ENCODE measurements at places on chromosomes 2 and 18.

GRCh38 chr2:239255218-239255617 is 145.6 kb downstream of the HDAC4 start:
- no peak for DNase-seq

GRCh38 chr2:42386682-42387081 is 25.7 kb upstream of the COX7A2L start:
- DNase-seq = no peak

DNA sequence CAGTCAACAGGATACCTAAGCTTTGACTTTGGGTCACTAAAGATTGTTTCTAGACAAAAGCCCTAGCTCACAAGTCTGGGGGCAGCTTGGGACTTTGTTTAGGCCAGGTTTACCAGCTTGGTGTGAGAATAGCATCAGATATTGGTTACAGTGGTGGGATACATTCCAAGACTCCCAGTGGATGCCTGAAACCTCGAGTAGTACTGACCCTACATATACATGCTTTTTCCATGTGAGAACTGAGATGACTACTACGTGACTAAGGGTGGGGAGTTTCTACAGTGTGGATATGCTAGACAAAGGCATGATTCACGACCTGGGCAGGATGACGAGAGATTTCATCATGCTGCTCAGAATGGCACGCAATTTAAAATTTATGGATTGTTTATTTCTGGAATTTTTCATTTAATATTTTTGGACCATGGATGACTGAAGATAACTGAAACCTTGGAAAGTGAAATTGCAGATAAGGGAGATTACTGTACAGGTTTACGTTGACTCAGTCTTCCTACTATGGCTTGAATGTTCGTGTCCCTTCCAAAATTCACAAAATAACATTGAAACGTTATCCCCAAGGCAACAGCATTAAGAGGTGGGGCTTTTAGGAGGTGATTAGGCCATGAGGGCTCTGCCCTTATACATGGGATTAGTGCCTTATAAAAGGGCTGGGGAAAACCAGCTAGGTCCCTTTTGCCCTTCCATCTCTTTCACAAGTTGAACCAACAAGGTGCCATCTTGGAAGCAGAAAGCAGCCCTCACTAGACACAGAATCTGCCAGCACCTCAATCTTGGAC is 50.2 kb upstream of the CTAGE1 start:
- no peak for DNase-seq

DNA sequence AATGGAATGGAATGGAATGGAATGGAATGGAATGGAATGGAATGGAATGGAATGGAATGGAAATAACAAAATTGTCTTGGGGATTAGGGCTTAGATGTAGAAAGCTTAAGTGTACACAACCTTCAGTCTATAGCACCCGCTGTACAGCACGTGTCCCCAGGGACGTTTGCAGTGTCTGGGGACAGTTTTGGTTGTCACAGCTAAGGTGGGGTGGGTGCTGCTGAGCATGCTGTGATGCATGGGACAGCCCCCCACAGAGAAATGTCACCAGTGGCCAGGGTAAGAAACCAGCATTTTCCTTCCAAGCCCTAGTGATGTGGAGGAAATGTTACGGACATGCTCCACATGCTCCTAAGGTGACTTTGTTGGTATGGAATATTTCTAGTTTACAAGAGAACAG is 70.8 kb downstream of the SH3RF3 start:
- no peak for DNase-seq

DNA sequence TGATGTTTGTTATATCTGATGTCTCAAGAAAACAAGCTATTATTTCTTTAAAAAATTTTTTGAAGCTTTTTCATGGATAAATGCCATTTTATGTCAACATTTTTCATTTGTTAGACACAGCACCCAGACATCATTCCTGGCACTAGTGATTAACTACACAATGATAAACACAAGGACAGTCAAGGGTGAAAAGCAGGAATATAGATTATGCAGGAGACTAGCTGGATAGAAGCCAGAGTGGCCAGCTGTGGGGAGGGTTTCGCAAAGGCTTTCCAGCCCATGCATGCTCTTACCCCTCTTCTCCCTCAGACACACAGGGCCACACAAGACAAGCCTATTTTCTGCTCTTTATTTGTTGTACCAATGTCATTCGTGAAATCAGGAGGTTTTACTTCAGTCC is 127.1 kb upstream of the TTC39C start:
- DNase-seq = no peak

GRCh38 chr2:126241001-126241400 is 415.0 kb upstream of the GYPC start:
- DNase-seq = no peak

DNA sequence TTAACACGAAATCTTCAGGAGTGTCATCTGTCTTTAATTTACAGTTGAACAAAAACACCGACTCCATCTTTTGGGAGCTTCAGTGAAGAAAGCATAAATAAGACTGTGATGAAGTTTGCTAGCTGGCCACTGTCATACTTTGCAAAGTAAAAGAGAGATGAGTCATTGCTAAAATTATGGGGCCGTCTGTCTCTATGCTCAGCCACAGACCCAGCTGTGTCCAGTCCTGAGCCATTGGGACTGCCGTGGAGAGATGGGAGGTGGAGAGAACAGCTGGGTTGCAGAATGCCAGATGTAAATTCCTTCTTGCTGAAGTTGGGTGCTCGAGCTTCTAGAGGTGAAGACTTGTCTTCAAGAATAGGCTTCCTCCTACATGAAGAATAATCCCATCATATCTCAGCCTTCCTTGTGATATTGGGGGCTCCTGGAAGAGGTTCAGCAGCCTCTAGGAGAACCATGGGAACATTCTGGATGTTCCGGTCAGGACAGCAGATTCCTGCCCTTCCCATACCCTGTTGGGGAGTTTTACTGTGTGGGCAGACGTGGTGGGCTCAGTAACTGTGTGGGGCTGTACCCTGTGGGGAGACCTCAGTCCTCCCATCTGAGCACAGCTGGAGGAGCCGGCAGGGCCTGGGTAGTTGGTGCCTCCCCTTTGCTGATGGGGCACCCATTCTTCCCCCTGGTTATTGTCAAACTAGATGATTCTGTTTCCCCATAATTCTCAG is 71.1 kb downstream of the LDLRAD4 start:
- no peak for DNase-seq

- DNase-seq = no peak
These were observed 41.2 kb downstream of the GALNT13 start for GRCh38 chr2:153912798-153913396.

DNA sequence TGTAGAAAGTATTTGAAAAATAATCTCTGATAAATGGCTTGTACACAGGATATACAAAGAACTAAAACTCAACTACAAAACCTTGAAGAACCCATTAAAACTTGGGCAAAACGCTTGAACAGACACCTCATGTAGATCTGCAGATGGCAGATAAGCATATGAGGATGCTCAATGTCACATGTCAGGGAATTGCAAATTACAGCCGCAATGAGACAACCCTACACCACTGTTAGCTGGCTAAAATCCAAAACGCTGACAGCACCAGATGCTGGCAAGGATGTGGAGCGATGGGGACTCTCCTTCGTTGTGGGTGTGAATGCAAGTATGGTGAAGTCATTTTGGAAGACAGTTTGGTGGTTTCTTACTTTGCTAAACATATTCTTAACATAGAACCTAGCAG is 53.7 kb downstream of the SNTG2 start:
- DNase-seq = no peak

GRCh38 chr2:118633371-118634018 is 214.0 kb downstream of the EN1 start:
- no peak for DNase-seq

- DNase-seq = no peak
These were observed 7.5 kb upstream of the DLX2 start for GRCh38 chr2:172109988-172110811.

DNA sequence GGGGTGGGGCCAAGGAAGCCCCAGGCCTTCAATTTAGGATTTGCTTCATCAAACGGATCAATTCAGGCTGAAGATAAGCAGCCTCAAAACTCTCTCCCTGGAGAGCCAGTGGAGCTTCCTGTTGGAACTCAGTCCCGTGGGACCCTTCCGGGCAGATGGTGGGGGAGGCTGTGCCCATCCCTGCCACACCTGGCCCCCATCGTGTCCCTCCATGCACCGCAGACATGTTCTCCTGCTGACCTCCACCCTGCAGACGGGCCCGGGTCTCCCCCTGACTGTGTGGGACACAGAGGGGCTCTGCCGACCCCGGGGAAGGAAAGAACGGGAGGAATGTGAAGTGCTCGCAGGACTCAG is 144.2 kb downstream of the TPO start:
- no peak for DNase-seq

GRCh38 chr2:18925296-18925695 is 335.9 kb upstream of the NT5C1B start:
- no peak for DNase-seq

- no peak for DNase-seq
These were observed 18.0 kb downstream of the RNF125 start for GRCh38 chr18:32036506-32037180.

DNA sequence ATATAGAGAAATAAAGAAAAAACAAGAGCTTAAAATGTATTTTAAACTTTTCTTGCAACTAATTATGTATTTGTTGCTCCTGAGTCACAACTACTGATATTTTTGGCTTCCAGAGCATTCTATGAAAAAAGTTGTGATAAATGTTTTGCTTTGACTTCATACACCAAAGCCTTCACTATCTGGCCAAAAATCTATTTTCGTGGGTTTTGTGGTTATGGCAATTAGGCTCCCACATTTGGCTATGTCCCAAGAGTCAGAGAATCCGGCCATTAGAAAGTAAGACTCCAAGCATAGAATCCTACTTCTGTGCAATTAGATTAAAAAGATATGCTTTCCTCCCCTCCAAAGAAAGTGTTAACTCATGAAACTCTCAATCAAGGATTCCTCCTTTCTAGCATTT is 1456.1 kb upstream of the ACVR2A start:
- DNase-seq = no peak

DNA sequence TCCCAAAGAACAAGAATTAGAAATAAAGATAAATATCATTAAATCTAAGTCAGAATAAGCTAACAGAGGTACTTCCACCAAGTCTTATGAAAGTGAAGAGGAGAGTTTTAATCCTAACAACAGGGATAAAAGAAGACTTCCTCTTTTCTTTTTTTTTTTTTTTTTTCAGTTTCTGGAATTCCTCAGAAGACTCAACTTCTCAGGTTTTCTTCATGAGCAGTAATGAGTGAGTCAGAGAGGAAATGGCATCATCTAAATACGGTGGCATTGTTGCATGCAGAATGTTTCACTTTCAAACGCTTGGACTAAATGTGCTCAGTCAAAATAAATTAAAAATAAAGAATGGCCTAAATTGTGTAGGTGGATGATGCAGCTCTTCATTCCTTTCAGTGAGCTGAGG is 45.6 kb upstream of the ARHGAP15 start:
- peak; percentile 3 for DNase-seq

- DNase-seq = no peak
These were observed 44.4 kb upstream of the TWSG1 start for GRCh38 chr18:9290156-9290555.

DNA sequence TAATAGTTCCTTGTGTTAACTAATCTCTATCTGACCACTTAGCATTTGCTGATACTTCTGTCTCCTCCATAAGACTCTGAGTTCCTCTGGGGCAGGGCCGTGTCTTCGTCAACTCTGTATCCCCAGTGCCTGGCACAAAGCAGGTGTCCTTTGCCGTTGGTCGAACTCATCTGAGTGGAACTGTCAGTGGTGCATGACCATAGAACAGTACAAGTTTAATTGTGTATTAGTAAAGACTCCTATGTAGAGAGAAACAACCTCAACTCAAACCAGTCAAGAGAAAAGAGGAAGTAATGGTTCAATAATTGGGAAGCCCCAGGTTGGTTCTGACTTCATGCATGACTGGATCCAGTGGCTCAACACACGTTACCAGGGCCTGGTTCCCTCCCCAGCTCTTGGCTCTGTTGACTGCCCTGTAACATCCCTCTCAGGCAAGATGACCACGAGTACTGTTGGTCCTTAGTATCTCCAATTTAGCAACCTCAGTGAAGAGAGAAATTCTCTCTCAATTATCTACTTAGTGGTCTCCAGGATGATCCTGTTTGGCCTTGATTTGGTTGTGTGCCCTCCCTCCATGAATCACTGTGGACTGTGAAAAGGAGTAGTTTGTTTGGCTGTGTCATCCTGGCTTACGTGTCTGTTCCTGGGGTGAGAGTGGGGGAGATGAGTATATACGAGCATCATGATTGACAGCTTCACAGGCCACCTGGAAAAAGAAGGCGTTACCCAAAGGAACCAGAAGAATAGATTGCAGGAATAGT is 58.5 kb upstream of the MSH6 start:
- peak; percentile 75 for DNase-seq

DNA sequence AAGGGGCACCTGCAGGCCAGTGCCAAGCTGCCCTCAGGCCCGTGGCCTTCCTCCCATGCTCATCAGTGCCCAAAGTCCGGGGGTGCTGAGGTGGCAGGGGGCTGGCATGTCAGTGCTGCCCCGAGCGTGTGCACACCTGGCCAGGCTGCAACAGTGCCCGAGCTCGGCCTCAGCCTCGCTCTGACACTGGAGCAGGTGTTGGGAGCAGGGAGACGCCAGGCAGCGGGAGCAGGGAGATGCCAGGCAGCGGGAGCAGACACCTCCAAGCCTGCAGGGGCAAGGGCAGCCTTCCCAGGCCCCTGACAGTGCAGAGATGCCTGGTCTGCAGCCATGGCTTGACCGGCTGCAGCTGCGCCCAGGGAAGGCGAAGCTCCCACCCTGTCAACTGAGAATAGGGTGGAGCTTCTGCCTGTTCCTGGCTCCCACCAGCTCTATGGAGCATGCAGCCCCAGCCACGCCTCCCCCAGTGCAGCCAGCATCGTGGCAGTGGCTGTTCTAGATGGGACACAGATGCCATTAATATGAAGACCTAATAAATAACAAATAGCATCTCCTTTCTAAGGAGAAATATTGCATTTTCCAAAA is 82.4 kb downstream of the DTNB start:
- no peak for DNase-seq

GRCh38 chr2:135607561-135607960 is 76.3 kb downstream of the R3HDM1 start:
- DNase-seq = no peak

GRCh38 chr2:63765117-63765516 is 76.6 kb upstream of the UGP2 start:
- no peak for DNase-seq

- no peak for DNase-seq
These were observed 149.3 kb upstream of the HAAO start for GRCh38 chr2:42941633-42942176.

DNA sequence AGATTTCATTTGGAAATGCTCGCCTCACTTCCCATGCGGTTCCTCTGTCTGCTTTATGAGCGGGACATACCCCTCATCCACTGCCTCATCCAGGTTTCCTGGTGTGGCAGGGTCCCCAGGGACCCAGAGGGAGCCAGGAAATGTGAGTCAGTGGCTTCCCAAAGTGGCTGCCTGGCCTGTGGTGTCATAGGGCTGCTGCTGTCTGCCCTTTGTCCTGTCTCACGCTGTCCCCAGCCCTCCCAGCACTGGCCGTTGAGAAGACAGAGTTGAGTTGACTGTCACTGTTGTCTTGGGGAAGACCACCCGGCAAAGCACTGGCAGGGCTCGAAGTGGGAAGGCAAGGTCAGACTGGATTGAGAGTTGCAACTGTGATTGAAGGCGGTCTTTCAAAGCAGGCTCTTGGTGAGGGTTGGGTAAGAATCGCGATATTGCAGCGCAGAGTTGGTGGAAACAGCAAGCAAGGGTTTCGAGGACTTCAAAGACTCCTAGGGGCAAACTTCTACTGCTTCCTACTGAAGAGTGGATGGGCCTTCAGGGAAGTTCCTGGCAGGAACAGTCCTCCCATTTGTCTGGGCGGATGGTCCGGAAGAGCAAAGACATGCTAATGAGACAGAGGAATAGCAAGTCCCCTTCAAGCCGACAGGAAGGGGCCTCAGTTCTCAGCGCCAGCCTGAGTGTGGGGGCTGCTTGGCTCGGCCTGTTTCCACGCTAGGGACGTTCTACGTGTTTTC is 33.9 kb downstream of the RAB31 start:
- no peak for DNase-seq
